NCI-H345 (cell line): ENCODE measurements at places on chromosomes 13 and 19.
A peak's percentile ranks its signal among the peaks of the same experiment; 100 is the strongest.

GRCh38 chr19:14073261-14073924 lies 807 bp downstream of the MISP3 start:
- peak; percentile 77 for DNase-seq

DNA sequence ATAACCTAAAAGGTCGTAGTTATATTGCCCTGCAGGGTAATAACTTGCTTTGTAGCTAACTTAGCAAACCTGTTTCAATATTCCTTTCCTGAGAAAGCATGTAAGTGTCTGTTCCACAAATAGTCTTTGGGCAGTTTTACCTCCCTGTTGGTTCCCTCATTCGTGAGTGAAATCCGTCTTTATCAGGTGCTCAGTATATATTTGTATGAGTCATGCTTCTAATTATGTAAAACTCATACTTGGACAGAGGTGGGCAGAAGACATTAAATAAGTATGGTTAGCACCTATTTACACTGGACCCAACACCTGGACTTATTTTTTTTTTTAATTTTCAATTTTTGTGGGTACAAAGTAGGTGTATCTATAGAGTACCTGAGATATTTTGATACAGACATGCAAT lies 44.9 kb upstream of the MEDAG start:
- no peak for DNase-seq

- no peak for DNase-seq
These were observed 1.1 kb upstream of the NEK3 start for GRCh38 chr13:52160506-52160905.

DNA sequence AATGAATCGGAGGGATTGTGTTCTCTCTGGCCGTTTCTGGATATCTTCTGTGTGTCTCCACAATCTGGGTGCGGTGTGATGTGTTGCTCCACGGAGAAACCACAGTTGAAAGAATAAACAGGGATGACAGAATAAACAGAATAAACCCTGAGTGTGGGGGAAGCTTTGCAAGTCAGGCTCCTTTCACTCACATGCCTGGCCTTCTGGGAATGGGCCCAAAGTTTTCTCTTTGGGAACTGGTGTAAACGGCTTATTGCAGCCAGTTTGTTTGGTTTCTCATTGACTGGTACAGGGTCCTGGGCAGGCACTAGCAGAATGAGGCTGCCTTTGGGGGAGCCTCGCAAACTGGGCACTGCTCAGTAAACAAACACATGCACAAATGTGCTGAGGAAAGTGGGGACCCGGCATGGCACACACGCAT lies 324.7 kb downstream of the DLEU7 start:
- DNase-seq: no peak

GRCh38 chr13:31887286-31887685 lies 144.3 kb upstream of the FRY start:
- DNase-seq: no peak

DNA sequence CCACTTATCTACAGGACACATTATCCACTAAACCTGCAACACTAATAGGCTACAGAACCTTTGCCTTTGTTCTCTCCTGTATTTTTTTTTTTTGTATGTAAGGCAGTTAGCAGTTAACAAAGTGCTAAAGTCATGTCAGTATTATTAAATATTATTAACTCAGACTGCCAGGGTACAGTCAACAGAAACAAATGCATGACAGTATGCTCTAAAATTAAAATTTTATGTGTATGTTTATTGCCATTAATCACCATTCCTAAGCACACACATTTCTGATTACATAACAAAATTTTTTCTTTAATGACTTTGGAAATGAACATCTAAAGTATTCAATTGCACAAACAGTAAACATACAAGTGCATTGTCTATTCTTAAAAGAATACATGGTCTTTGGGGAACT lies 41.7 kb downstream of the XPO4 start:
- no peak for DNase-seq

DNA sequence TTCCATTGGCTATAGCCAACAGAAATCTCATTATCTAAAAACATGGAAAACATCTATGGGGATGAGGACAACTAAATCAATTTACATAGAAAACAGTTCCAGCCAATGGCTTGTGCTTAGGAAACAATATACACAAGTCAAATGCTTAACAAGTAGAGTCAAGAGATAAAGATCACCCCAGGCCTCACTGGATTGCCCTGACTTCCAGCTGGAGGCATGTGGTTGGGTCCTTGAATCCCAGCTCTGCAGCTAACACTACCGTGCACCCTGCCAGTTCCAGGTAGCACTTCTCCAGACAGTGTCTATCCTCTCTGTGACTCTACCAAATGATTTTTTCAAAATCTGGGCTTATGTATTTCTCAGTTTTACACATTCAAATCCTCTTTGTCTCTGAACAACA lies 80.2 kb downstream of the DOCK9 start:
- DNase-seq: no peak

DNA sequence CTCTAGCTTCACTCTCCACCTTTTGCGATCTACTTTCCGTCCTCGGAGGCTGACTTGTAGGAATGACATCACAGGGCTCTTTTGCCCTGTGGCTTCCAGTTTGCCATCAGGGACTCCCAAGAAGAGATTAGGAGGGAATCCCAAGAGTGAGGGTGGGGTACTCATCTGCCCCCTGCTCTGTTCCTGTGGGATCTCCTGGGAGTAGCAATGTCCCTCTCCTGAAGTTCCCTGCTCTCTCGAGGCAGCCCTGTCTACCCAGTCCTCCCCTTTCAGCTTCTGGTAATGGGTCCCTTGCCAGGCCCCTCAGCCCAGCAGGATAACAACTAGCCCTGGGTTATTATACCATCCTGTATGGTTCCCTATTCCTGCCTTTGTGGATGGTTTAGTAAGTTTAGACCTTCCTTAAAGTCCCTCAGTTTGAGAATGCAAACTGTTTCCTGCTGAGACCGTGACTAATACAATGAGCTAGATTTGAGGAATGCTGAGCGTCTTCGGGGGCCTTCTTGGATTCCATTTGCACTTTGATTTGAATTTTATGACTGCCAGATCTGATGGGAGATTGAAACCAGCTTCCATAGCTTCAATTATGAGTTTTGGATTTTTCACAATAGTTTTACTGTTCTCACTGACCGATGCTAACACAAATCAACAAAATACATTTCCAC lies 73.7 kb upstream of the IPO5 start:
- DNase-seq: no peak

DNA sequence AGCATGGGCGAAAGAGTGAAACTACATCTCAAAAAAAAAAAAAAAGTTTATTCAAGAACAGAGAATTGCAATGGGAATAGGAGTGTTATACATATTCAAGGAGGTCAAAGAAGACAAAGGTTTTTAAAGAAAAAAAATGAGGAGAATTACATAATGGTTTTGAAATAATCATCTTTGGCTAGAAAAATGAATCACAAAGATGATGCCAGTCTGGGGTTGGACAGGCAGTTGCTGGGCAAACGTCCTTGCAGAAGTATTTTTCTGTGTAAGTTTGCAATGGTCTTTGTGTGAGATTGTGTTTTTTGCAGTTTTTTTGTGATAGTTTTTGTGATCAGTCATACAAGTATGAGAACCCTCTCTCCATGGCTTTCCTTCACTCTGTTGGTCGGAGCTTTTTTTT lies 23.7 kb downstream of the LYPD3 start:
- no peak for DNase-seq

- DNase-seq: no peak
These were observed at the start of gene CLDND2 for GRCh38 chr19:51368366-51369282. Gene CLDND2, minus strand, starts transcription at chr19:51369003. Its CDS starts 426 bp downstream, at chr19:51368577.

DNA sequence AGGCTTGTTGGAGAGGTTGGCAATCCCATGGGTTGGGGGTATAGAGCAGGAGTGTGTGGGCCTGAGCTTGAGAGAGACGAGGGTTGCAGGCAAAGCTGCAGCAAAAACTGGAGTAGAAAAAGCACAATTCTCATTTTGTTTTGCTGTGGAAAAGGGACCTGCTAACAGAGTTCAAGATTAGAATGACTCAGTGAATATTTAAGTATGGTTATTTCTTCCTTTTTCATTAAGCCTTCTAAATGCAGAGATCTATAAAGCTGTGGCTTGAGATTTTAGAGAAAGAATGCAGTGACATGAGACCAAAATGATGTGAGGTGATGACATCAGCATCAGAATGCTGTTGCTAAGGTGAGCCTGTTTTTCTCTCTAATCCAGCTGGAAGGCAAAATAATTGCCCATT lies 10.8 kb upstream of the MBNL2 start:
- DNase-seq: no peak

DNA sequence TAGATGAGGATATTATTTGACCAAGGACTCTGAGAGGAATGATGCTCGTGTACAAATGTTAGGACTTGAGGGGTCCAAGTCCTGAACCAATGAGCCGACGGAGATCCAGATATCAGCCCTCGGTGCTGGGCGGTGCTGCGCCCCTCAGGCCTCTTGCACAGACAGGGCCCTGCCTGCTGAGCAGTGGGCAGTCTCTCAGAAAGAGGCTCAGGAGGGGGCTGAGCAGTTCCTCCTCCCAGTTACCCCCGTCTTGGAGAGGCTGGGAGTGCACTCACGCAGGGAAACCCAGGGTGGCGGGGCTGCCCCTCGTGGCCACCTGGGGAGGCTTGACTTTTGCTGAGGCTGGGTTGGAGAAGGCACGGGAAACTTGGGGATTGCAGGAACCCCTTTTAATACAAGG lies 18.4 kb downstream of the TEX29 start:
- DNase-seq: no peak

GRCh38 chr19:7841751-7842660 lies 12.0 kb downstream of the EVI5L start:
- no peak for DNase-seq

DNA sequence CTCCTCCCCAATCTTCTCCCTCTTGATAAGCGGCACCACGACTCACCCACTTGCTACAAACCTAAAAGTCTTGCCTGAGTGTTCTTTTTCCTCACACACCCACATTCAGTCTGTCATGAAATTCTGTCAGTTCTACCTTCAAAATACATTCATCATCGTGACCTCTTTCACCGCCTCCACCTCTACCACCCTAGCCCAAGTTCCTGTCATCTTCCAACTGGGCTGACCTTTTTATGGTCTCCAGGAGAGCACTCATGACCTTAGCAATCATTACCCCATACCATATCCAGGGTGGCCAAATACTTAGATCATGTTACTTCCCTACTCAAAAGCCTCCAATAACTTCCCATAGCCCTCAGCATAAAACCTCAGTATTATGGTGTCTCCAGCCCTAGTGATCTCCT lies 110.4 kb upstream of the TSC22D1 start:
- DNase-seq: no peak

- DNase-seq: no peak
These were observed 162.9 kb upstream of the NBEA start for GRCh38 chr13:34779171-34779570.

GRCh38 chr13:109093998-109094397 lies 464.6 kb downstream of the MYO16 start:
- no peak for DNase-seq

DNA sequence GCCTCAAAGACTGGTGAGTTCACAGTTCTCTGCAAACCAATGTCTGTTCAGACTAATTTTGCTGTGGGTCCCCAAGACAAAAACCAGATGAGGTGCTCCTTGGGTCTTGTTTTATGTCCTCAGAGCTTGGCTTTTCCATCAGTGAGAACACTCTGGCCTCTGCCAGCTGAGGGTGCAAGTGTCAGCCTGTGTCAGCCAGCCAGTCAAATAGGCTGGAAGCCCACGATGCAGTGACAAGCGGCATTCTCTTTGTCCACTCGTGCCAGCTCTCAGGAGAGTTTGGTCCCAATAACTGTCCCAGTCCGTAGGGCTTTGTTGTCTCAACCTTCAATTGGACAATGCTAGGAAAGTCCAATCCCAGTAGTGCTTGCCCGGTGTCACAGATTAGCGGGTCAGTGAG lies 9.4 kb upstream of the AKT2 start:
- DNase-seq: no peak

- no peak for DNase-seq
These were observed 168.4 kb upstream of the STARD13 start for GRCh38 chr13:33453936-33454335.

DNA sequence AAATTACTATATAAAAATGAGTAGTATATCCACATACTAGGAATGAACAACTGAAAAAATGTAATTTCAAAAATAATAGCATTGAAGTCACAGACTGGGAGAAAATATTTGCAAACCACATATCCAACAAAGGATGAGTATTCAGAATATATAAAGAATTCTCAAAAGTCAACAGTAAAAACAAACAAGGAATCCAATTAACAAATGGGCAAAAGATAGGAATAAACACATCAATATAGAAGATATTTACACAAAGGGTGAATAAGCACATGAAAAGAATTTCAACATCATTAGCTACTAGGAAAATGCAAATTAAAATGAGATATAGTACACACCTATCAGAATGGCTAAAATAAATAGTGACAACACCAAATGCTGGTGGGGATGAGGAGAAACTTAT lies 37.0 kb downstream of the MYCBP2 start:
- no peak for DNase-seq

- DNase-seq: no peak
These were observed 32.0 kb upstream of the GARRE1 start for GRCh38 chr19:34222386-34222785.

GRCh38 chr19:7643031-7643415 lies 6.1 kb downstream of the STXBP2 start:
- DNase-seq: no peak

GRCh38 chr13:102757006-102757405 lies 16.6 kb downstream of the TEX30 start:
- no peak for DNase-seq

DNA sequence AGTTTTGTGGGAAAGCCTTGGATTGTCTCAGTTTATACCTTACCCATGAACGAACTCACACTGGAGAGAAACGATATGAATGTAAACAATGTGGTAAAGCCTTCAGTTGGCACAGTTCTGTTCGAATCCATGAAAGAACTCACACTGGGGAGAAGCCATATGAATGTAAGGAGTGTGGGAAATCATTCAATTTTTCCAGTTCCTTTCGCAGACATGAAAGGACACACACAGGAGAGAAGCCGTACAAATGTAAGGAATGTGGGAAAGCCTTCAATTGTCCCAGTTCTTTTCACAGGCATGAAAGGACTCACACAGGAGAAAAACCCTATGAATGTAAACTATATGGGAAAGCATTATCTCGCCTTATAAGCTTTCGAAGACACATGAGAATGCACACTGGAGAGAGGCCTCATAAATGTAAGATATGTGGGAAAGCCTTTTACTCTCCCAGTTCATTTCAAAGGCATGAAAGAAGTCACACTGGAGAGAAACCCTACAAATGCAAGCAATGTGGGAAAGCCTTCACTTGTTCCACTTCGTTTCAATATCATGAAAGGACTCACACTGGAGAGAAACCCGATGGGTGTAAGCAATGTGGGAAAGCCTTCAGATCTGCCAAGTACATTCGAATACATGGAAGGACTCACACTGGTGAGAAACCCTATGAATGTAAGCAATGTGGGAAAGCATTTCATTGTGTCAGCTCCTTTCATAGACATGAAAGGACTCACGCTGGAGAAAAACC lies 7.5 kb upstream of the ZNF440 start:
- no peak for DNase-seq

GRCh38 chr13:28964803-28965202 lies 144.7 kb downstream of the MTUS2 start:
- no peak for DNase-seq

GRCh38 chr19:958967-959855 lies 24.9 kb upstream of the WDR18 start:
- no peak for DNase-seq

DNA sequence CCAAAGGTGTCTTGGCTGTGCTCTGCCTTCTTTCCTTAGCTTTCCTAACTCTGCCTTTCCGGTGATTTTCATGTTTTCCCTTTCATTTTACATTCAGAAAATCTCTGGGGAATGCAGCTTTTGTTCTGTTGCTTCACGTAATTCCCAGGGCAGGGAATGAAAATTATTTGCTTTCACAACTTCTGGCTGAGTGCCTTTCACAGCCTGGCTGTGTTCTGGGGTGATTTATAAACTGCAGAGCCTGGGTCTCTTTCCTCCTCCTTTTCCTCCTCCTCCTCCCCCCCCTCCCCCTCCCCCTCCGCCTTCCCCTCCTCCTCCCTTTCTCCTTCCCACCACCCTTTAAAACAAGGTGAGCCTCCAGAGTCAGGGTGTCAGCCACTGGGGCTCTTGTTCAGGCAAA lies 84.3 kb downstream of the RNASEH2B start:
- DNase-seq: no peak
